ENCODE measurements at places on chromosomes 5 and 9. TPM values are rescaled to one million over a fixed set of nuclear protein-coding genes. Genes with fewer than 3 reads are reported as not detected.

DNA sequence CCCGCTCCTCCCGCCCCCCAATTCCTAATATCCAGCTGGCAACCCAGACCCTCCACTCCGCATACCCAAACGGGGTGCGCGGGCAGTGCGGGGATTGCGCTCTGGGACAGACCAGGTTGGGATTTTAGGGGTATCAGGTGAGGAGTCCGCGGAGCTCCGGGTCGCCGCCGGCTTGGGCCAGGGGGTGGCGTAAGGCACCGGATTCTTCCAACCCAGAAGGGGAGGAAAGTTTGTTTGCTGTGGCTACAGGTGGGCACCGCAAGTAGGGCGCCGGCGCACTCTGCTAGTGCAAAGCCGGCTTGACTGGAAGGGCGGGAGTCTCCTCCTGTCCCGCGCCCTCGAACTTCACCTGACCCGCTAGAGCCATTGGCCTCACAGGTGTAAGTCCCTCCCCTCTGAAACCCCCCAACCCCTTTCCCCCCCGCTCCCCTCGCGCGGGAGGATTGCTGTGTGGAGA, 709 bp downstream of the IQGAP2 start:
- peak; percentile 93 for DNase-seq

DNA sequence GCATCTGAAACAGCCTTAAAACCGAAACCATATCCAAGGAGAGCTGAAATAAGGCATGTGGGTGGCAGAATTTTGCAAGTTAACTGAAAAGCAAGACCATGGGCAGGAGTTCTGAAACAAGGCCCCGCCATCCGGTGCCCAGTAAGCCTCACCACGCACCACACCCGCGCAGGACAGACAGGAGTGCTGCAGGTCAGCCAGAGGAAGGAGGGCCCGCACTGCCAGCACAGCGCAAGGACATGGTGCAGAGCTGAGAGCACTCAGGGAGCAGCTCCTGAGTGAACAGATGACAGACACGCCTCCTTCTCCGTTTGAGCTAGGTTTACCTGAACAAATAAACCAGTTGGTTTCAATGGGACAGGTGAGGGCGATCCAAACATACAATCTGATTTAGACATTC, 16.5 kb upstream of the ISCA1 start:
- DNase-seq = no peak

GRCh38 chr9:36902861-36903524, 131.1 kb downstream of the PAX5 start:
- no peak for DNase-seq

- DNase-seq = no peak
Measured at GRCh38 chr9:73168298-73168934, 16.8 kb downstream of the ANXA1 start.

DNA sequence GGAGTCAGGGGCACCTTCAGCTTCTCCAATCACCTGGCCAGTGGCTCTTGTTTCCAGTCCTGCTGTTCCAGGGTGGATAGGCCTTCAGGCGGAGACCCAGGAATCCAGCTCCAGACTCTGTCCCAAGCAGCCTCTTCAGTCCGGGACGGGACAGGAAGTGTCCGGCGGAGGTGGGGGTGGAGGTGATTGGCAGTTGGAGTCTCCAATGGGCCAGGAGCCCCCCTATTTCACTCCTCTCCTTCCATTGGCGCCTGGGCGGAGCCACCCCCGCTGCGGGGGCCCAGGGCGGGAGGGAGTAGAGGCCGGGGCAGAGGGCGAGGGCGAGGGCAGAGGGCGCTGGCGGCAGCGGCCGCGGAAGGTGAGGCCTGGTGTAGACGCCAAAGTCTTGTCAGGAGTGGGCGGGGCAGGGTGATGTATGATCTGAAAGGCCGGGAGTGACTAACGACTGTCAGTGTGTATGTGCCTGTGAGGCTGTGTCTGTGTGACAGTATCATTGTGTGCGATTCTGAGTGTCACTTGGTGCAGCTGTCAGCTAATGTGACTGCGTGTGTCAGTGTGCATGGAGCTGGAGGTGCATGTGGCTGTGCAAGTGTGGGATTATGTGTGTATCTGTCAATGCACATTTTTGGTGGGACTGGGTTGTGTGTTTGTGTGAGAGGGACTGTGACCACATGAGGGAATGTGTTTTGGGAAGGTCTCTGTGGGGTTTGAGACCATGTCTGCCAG, at the start of gene IL11RA:
IL11RA (plus strand) TSS at position 310 of the 726 bp plus-strand sequence. CDS start 3,033 bp downstream, outside the sequence.
- DNase-seq = peak; percentile 96

DNA sequence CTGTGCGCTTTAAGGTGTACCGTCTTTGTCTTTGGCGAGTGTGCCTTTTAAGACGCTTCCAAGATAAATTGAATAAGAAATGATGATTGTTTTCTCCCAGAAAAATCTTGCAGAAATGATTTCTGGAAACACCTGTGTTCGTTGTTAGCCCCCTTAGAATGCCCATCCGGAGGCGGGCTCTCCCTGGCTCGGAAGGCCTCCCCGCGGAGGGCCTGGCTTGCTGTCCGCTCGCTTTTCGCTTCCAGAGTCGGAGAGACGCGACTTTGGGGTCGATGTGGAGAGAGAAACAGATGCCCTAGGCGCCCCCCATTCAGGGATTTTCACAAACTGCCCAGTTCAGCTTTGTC, 23.9 kb downstream of the LECT2 start:
- DNase-seq = peak; percentile 46

GRCh38 chr5:172827841-172828240, 6.2 kb upstream of the ERGIC1 start:
- DNase-seq = peak; percentile 44

GRCh38 chr9:134768709-134769351, 111.8 kb upstream of the FCN2 start:
- DNase-seq = no peak

- DNase-seq = no peak
Measured at GRCh38 chr9:77807281-77807683, 159.2 kb upstream of the GNA14 start.

DNA sequence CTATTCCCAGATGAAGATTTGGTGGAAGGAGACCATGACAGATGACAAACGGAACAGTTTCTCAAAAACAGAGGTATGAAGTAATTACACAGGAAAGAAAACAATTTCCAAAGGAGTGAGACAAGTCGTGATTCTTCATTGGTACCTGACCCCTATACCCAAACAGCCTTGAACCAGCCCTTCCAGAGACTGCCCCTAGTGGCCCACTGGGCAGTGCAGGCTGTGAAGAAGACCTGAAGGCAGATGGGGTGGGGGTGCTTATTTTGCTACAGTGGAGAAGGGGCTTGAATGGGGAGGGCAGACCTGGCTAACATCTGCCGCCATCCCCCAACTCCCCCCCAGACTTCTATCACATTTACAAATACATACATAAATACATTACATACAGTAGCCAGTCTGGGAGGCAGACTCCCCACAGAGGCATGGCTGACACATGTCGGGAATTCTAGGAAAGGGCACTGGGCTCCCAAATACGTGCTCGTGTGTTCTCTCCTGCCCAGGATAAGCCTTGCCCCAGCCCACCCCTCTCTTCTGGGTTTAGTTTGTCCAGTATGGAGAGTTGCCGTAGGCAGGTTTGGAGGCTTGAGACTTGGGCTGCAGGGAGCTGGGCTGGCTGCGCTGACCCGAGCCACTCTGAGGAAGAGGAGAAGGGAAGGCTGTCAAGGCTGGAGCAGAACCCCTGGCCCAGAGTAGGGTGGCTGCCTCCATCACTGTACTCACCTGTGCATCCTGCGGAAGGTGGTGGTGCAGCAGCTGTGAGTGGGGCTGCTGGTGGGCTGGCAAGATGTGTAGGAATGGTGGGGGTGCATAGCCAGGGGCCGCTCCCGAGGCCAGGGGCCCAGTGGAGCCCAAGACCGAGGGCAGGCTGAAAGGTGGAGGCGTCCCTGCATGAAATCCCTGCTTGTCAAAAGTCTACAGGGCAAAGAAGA, 105.3 kb downstream of the UBE2R2 start:
- peak; percentile 75 for DNase-seq

DNA sequence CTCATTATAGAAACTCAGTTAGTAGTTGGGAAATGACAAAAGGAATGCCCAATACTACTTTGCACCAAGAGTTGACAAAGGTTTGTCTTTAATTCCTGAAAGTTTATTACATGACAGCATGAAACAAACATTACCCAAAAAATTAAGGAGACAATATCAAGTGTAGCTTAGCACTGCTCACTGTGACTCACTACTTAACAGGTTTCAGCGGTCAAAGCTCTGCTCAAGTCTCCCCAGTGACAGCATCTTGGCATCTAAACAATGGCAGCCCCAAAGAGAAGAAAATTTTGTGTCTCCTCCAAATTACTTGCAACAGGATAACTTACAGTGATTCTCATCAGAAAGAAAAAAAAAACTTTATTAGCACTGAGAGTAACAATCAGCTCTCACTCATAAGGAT, 1030.2 kb downstream of the EFNA5 start:
- DNase-seq = no peak

Gene LCN9
- total RNA-seq = not detected

Gene APBA1
- 0.58 TPM for total RNA-seq

Gene MARCOL
- not detected for total RNA-seq

Gene TLE4
- 45.8 TPM for total RNA-seq

Gene TMEM252
- not detected for total RNA-seq

Gene ST8SIA4
- 1.3 TPM for total RNA-seq

Gene NKD2
- 7.3 TPM for total RNA-seq

Gene PCDHGA3
- 0.90 TPM for total RNA-seq

Gene PHYHD1
- total RNA-seq = 10.4 TPM

Gene PPP3R2
- total RNA-seq = not detected

Gene RGS7BP
- 5.4 TPM for total RNA-seq
